Naive B cell (primary cell): ENCODE measurements at places on chromosomes 2 and 18. TPM values are rescaled to one million over a fixed set of nuclear protein-coding genes. Genes with fewer than 3 reads are reported as not detected.

DNA sequence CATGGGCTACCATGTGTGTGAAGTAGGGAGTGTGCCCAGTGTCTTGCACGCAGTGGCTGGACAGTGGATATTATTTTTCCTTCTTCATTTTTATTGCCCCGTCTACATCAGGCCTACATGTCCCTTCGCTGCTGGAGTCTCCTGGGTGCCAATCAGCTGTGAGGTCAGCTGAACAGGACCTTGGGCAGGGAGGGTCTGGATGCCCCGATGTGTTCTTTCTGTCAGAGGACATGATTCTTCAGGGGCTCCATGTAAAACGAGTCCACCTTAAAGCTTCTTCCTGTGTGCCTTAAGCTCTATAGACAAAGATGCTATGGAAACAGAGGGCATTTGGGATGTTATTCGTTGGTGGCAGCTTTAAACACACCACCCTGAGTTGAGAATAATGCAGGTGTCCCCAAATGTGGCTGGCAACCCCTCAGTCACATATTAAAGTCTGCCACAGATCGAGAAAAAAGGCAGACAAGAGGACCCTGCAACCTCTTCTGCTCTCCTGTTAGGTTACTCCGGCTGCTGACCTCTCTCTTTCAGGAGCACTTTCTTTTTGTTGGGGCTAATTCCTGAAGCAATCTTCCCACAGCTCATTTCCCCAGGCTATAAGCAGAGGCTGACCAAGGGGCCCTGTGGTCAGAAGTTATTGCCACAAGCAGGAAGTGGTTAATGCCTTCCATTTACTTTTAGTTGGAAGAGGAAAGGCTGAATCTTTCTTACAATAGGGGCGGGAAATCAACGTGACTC lies 20.0 kb downstream of the GREB1 start:
- H3K4me3 ChIP-seq, result no peak overlapping the region
- peaks cover 8% of the 10 kb centered on the region for H3K36me3 ChIP-seq
- peaks cover 68% of the 10 kb centered on the region for H3K27me3 ChIP-seq
- H3K27ac ChIP-seq, result no peak overlapping the region

Gene RAX
- not detected for polyA plus RNA-seq

GRCh38 chr2:48397846-48398245 lies 132.1 kb upstream of the STON1 start:
- DNase-seq, result no peak
- no peak overlapping the region for H3K4me3 ChIP-seq
- H3K36me3 ChIP-seq, result no peaks in the 10 kb centered on the region
- H3K4me1 ChIP-seq, result peaks cover 6% of the 10 kb centered on the region
- H3K27ac ChIP-seq, result no peak overlapping the region

Gene DUSP19
- polyA plus RNA-seq, result 0.46 TPM

Gene B3GNT7
- polyA plus RNA-seq, result 2.3 TPM

DNA sequence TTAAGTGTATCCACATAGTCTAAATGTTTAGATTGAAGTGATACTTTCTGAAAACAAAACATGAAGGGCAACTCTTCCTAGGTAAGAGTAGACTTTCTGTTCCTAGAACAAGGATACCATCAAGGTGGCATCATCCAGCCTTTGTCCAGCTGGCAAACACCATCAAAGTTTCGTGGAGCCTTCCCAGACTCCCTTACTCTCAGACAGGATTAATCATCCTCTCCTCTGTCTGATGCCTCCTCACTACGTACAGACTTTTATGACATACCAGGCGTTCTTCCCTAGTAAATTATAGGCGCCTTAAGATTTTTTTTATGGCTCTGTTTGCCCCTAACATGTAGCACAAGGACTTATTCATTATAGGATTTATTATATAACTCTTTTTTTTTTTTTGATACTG lies 29.4 kb upstream of the ASNSD1 start:
- H3K36me3 ChIP-seq, result no peaks in the 10 kb centered on the region
- H3K27me3 ChIP-seq, result no peaks in the 10 kb centered on the region
- no peak for DNase-seq
- H3K27ac ChIP-seq, result no peak overlapping the region
